Fibroblast of upper back skin (primary cell): ENCODE measurements at places on chromosomes 6 and 20.
A peak's percentile ranks its signal among the peaks of the same experiment; 100 is the strongest.

DNA sequence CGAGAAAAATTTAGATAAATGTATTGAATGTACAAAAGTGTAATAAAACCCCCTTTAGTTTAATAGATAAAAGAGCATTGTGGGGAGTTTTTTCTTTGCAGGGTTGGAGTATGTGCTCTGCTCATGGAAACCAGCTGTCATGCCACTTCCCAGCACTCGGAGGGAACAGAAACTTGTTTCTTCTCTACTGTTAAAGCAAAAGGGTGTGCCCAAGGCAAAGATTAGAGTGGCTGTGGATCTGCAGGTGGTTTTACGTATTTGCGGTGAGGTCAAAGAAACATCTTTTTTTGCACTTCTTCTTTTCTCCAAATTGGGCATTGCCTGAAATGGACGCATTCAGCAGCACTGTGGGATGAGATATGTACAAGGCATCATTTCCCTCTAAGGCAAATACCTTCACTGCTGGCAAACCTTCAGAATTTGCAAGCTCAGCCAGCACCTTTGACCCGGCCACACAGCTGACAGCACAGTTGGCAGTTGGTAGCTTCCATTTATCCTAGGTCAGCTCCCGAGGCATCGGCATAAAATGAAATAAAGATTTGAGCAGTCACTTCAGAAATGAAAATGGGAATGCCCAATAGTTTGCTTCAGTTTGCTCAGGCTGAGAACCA, 178.4 kb upstream of the EYA4 start:
- DNase-seq: no peak

GRCh38 chr6:8743170-8743745, 307.9 kb upstream of the SLC35B3 start:
- DNase-seq: no peak

- DNase-seq: no peak
Observed at GRCh38 chr6:150641398-150642139, 41.9 kb downstream of the PLEKHG1 start.

DNA sequence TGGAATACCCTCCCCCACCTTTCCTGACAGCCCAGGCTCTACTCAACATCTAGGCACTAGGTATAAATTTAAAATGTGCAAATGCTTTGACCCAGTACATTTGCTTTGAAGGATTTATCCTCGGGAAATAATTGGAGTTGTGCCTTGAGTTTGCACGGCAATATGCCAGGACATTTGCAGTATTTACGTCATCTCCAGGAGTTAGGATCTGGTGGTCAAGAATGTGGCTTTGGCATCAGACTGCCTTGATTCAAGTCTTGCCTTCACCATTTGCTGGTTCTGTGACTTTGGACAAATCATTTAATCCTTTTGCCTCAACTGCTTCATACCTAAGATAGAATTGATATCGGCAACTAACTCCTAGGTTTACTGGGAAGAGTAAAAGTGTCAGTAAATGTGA, 169.6 kb downstream of the PLCB1 start:
- no peak for DNase-seq

- DNase-seq: peak; percentile 79
Observed at GRCh38 chr6:52286798-52287432, 2.4 kb upstream of the MCM3 start.

DNA sequence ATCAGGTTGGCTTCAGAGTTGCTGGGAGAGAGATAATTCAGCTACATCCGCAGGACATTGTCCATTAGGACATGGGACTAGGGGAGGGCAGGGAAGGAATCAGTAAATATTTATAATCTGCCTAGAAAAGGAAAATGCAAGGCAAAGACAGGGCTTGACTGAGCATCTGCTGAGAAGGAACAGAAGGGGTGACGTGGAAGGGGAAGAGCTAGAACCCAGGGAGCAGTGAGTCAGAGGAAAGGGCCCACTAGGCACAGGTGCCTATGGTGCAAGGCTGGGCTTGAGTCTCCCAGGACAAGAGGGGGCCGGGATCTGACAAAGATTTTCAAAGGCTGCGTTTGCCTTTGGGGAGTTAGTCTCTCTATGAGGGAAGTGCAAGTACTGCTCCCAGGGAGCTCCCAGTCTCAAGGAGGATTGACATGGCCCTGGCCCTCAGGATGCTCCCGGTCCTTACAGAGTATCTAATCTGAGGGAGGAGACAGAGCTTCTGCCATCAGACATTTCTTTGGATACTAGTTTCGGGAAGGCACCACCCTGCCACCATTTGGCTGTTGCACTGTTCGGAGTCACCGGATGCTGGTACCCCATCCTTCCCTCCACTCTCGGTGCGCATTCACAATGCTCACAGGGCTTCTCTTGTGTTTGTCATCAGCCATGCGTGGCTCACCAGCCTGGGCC, 21.9 kb downstream of the VEGFA start:
- no peak for DNase-seq

DNA sequence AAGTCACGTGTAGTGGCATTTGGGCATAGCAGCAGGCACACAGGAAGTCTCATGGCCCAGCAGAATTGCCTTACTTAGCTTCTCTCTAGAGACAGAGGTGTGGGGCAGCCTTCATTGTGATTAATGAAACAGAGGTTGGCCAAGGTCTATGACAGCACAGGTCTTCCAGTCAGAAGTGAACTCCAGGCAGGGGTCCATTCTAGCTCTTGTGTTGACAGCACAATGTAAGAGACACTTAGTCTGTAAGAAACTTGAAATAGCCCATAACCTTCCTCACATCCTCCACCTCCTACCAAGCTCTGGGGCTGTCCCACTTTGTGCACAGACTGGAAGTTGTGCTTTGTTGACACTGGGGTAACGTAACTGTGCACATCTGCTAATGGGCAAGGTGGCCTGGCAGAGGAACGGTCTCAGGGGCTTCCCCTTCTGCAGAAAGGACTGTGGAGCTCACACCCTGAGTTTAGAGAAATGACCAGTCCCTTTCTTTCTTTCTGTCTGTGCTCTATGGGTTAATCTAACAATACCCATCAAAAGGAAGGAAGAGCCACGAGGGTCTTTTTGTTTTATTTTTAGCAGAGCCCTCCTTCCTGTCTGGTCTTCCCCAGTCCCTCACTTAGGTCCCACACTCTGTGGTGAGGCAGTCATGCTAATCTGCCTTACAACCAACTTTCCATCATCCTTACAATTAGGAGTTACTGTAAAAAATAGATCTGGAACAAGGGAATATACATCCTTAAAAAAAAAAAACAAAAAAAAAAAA, 35.6 kb upstream of the TAGAP start:
- no peak for DNase-seq

GRCh38 chr6:73180763-73181619, 44.3 kb downstream of the KHDC1L start:
- DNase-seq: peak; percentile 73
